Activated naive CD8-positive, alpha-beta T cell treated with anti-CD3 and anti-CD28 coated beads, Interleukin-2, amount 50 U/mL, for 16 hours (primary cell): ENCODE measurements at places on chromosomes 12 and 14.

GRCh38 chr12:52241205-52241842 is 8.3 kb downstream of the KRT7 start:
- no peak for DNase-seq

DNA sequence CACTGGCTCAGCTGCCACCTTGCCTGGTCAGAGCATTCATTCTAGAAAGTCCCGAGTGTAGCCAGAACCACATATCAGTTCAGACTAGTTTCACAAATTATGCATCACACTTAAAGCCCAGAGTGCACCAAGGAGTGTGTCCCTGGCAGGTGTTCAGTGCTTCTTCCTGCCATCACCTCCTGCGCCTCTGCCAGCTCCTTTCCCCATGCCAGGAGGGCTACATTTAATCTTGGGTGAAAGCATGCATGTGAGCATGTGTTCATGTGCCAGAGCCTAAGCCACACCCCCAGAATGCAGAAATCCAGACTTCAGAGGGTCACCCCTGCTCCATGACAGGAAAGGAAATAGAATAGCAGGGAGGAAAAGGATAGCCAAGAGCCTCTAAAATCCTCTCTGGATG is 381.6 kb downstream of the DPF3 start:
- DNase-seq = no peak

DNA sequence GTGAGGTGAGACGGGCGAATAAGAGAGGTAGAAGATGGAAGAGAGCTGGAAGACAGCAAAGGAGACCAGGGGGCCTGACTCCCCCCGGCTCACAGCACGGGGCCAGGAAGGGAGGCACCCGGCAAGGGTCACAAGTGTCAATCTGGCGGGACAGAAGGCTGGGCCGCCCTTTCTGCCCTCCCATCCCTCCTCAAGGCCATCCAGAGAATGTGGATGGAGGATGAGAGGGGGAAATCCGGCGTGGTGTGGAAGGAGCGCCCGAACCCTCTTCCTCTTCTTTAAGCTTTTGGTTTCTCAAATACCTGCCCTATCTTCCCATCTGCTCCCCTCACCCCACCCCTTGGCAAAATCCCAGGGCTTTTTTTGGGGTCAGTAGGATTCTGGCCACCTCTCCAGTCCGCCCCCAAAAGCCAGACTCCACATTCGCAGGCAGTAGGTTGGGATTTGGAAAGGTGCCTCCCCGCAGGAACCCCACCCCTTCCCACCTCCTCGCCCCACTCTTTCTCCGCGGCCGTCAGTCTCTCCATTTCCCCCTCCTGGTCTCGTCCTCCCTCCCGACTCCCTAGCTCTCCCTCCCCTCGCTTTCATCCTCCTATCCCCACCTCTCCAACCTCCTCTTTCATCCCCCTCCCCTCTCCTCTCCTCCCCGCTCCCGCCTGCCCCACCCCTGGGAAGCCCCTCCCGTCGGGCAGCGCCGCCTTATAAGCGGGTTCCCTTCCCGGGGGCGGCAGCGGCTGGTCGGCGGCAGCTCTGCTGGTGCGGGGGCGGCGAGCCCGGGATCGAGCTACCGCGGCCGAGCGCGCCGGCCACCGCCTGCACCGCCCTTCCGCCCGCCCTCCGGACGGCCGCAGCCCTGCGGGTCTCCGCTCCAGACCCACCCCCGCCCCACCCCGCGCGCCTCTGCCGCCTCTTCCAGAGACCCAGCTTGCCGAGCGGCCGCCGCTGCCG is at the start of gene PTMS:
Gene PTMS (plus strand): TSS at position 730 of the 948 bp plus-strand sequence. CDS start 343 bp downstream, outside the sequence.
- no peak for DNase-seq

DNA sequence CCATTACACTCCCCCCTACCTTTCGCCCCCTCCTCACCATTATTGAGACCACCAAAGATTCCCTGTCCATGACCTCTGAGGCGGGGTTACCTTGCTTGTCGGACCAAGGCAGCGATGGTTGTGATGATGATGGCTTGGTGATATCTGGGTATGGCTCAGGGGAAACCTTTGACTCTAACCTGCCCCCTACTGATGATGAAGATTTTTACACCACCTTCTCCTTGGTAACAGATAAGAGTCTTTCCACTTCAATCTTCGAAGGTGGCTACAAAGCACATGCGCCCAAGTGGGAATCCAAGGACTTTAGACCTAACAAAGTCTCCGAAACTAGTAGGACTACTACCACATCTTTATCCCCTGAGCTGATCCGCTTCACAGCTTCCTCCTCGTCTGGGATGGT is 350.2 kb downstream of the DIO2 start:
- DNase-seq = no peak

- DNase-seq = no peak
Measured at GRCh38 chr14:103000291-103000921, 56.9 kb downstream of the CDC42BPB start.

GRCh38 chr12:79883216-79883615 is 51.7 kb downstream of the PPP1R12A start:
- no peak for DNase-seq

GRCh38 chr14:64734990-64735389 is 30.8 kb downstream of the PLEKHG3 start:
- DNase-seq = no peak

- no peak for DNase-seq
Measured at GRCh38 chr12:55842681-55843429, at the start of gene MMP19. TSS of gene MMP19 (minus strand) at chr12:55842936. CDS start at chr12:55842830, 106 bp downstream.

- no peak for DNase-seq
Measured at GRCh38 chr14:70116278-70116677, 72.5 kb downstream of the SLC8A3 start.

DNA sequence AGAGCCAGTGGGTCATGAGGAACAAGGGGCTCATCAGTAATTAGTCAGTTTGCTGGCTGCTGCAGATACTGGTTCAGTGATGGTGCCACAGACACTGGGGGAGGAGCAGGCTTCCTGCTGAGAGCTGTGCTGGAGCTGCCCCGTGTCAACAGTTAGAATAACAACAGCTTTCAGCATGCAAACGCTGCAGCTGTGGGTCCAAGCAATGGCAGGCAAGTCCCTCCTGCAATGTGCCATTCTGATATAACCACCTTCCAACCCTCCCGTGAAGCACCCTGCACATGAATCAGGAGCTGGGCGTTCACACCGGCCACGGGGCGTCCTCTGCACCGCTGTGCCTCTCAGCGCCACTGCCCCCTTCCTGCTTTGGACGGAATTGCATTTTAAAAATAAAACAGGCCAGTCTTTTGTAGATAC is 258.4 kb upstream of the SFSWAP start:
- DNase-seq = no peak

- no peak for DNase-seq
Measured at GRCh38 chr12:49604856-49605255, 583 bp downstream of the FAM186B start.

GRCh38 chr12:12210983-12211382 is 55.9 kb downstream of the LRP6 start:
- DNase-seq = no peak

DNA sequence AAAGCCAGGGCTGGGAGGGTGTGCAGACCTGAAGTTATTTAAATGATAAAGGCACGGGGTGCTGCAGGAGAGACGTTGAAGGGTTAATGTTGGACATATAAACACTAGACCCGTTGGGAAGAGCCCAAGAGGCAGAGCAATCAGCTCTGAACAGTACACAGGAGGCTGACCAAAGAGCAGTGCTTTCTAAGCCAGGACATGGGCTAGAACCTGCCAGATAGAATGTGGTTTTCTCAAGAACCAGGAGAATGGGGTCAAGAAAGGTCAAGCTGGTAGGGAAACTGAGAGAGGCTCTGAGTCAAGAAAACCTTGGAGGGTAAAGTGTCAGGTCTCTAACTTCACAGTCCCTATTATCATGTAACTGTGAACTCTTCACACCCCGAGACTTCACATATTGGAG is 143.2 kb upstream of the EEA1 start:
- no peak for DNase-seq

GRCh38 chr14:55448141-55448614 is 7.8 kb upstream of the TBPL2 start:
- DNase-seq = no peak

DNA sequence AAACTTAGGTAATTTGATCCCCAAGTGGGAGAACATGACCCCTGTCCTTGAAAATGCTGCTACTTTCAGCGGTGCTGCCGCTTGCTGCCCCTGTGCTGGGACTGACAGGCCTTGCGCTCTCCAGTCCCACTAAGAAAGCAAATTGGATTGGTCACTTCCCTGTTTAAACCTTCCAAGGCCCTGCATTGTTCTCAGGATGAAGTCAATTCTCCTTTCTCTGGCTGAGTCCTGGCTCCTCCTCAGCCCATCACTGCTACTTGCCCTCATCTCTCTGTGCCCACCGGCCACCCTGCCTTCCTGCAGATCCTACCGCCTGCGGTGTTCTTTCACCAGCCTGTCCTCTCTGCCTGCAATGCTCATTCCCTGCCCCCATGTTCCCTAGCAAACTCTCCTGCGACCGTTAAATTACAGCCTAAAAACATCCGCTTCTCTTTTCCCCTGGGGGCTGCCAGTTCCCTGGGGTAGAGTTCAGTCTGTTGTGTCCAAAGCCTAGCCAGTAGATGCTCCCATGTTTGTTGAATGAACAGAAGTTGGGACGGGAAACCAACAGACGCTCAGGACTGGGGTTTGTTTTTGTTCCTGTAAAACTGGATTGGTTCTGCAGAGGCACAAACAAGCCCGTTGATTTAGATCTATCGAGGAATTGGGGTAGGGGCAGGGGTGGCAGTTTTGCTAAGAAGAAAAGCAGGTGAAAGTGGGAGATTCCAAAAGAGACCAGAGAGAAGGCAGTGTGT is 127.3 kb upstream of the HIF1A start:
- DNase-seq = no peak

GRCh38 chr14:93044556-93044955 is 71.2 kb downstream of the ITPK1 start:
- no peak for DNase-seq

GRCh38 chr12:93978553-93978952 is 169.8 kb upstream of the PLXNC1 start:
- no peak for DNase-seq

GRCh38 chr12:25970082-25970481 is 11.6 kb downstream of the RASSF8 start:
- DNase-seq = no peak

DNA sequence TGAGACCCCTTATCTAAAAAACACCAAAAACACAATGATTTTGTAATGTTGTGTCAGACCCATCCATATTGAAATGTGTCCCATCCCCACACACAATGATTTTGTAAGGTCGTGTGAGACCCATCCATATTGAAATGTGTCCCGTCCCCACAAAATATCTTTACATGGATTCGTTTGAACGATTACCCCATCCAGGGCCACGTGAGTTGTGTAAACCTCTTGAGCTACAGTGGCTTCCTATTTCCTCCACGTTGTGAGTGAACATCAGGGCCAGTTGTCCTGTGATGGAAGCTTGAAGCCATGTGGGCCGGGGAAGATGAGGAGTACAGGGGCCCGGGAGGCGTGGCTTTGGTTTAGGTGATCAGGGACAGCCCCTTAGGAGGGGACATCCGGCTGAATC is 27.0 kb upstream of the ULK1 start:
- no peak for DNase-seq

- no peak for DNase-seq
Measured at GRCh38 chr14:54784657-54785056, 118.0 kb downstream of the GCH1 start.

- DNase-seq = no peak
Measured at GRCh38 chr12:109555431-109556315, 17.6 kb downstream of the MMAB start.

DNA sequence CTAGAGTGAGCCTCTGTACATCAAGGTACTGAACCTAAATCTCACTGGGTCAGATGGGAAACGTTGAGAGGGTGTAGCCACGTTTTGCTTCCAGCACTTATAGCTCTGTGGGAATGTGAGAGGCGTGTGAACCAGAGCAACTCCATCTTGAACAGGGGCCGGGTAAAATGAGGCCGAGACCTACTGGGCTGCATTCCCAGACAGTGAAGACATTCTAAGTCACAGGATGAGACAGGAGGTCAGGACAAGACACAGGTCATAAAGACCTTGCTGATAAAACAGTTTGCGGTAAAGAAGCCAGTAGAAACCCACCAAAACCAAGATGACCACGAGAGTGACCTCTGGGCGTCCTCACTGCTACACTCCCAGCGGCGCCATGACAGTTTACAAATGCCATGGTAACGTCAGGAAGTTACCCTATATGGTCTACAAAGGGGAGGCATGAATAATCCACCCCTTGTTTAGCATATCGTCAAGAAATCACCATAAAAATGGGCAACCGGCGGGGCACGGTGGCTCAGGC is 63.4 kb upstream of the NCOR2 start:
- DNase-seq = no peak

DNA sequence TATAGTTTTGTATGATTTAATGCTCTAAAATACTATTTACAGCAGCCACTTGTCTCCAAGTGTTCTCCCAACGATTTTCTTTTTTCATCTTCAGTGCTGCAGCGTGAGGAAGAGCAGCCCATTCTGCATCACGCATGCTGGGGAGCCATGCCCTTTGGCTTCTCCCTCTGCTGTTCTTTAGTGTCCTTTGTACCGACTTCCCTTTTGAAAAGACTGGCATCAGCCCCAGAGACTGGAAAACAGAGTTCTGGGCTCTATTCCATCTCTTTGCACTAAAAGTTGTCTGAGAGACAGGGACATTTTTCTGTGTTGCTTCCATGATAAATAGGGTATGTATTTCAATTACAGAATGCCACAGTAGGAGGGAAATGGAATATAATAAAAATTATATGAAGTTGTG is 105.1 kb downstream of the RERG start:
- no peak for DNase-seq

- DNase-seq = no peak
Measured at GRCh38 chr14:91036741-91037469, 23.5 kb downstream of the RPS6KA5 start.

DNA sequence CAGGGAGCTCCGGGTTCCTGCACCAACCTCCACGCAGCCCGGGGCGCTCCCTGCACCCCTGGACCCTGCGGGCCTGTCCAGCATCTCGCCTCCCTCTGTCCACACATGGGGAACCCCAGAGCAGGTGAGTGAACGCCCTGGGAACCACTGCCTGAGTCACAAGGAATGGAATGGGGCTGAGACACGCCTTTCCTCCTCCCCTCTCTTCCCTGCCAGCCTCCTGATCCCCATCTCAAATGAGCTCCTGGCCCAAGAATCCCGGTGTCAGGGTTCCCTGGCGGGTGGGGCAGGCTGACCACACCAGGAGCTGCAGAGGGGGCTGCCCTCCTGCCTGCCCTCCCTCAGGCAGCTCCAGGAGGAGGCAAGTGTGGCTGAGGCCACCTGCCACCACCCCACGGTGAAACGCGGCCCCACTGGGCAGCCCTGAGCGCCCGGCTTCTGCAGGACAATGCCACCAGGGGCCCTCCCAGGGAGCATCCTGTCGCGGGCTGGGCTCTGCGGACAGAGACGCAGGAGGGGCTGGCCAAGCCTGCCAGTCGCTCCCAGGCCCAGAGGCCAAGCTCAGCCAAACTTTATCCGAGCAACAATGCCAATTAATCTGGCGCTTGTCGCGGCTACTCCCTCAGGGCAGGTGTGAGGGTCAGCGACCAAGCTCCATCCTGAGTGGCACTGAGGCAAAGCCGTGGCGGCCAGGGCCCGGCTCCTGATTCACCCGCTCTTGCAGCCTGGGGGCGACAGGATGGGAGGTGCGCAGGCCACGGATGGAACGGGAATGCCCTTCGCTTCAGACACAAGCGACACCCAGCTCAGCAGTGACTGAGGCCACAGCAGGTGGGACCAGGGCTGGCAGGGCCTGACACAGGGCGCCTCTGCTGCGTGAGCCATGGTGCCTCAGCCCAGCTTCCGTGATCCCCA is 44.3 kb downstream of the GALNT9 start:
- no peak for DNase-seq

- no peak for DNase-seq
Measured at GRCh38 chr14:59919570-59920377, at the start of gene LRRC9. TSS of gene LRRC9 (plus strand) at chr14:59920144.

- no peak for DNase-seq
Measured at GRCh38 chr12:57837864-57838562, 8.5 kb downstream of the CTDSP2 start.

- DNase-seq = no peak
Measured at GRCh38 chr12:24212496-24212895, 263.0 kb upstream of the SOX5 start.
